ENCODE measurements at places on chromosomes 16 and 17.

DNA sequence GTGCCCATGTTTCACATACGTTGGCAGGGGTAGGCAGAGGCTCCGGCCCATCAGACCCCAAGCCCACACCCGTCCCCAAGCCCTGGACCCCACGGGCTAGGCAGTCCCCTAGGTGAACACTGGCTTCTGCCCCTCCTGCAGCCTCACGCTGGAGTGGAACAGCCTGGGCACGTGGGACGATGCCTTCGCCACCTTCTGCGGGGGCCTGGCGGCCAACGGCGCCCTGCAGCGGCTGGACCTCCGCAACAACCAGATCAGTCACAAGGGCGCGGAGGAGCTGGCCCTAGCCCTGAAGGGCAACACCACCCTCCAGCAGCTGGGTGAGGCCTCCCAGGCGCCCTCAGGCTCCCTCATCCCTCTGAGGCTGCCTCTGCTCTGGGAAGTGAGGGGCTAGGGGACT, 1.8 kb downstream of the LRRC45 start:
- DNase-seq = no peak

DNA sequence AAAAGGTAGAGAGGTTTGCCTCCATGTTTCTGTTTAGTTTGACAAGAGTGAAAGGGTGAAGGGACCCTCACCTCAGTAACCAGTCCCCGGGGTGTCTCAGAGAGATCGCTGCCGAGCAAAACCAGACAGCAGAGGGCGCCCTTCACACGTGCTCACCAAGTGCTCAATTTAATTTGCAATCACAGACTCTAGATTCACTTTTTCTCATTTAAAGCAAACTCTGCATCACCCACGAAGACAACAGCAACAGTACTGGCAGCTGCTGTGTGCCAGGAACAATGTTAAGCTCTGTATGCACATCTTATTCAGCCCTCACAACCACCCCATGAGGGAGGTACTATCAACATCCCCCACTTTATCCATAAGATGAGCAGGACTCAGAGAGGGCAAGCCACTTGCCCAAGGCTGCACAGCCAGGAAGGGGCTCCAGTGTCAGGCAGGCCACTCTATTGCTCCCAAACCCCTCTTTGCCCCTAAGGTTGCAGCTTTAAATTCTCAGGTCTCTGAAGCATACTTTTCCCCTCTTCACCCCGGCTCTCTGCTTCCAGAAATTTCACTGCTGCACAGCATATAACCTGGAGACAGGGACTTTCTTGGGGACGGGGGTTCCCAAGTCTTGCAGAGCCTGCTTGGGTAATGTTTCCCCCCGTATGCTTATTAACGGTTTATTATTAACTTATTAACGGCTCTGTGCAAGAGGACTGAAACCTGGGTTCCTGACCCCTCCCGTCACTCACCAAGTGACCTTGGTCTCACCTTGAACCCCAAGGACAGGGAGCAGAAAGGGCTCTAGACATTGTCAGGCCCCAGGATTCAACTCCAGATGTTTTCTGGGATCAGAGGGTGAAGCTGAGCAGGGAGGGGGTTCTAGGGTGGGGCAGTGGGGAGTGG, 70.9 kb downstream of the CNGB1 start:
- no peak for DNase-seq

DNA sequence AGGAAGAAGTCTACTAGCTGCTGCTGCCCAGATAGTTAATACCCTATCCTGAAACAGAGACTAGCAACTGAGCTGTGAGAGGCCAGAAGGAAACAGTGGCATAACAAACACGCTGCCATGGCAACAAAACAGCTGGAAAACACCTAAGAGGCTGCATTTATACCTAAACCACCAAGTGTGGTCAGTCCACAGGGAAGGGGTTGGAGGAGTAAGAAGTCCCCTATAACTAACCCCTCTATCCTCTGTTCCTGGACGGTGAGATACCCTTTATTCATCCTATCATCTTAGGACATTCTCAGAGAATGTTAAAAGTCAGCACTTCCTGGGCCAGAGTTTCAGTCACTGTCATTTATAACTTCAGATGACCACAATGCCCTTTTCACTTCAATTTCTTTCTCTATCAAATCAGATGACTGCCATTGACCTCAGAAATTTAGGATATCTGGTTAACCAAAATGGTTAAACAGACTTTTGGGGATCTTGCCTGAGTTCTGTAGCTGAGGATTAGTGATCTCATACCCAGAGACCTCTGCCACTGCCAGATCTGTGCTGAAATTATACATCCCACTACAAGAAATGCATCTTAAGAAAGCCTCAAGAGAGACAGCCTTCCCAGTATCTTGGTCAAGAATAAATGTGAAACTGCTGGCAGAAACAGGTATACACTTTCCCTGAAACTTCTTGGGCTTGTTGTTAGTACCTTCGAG, 36.2 kb downstream of the STH start:
- DNase-seq = no peak

- DNase-seq = no peak
Measured at GRCh38 chr17:48835971-48836370, 5.1 kb downstream of the CALCOCO2 start.

GRCh38 chr16:51402785-51403184, 251.7 kb upstream of the SALL1 start:
- no peak for DNase-seq

- no peak for DNase-seq
Measured at GRCh38 chr16:65313936-65314626, 192.2 kb upstream of the CDH11 start.
